ENCODE measurements at places on chromosomes 12 and 14.

DNA sequence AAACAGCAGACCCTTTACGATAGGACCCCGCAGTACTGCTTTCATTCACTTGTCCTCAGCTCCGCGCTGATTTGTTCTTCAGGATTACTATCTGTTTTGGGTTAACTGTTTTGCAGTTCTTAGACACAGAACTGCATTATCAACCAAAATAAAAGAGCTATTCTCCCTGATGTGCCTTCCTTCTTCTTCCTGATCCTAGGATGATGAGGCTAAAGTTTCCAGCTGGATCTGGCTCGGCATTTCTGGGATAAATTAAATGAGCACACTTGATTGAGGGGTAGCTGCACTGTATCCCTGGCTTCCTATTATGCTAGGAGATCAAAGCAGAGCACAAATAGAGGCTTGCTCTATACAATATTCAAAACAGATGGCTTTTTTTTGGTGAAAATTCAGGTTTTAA, 165.7 kb downstream of the FBXL14 start:
- no peak for DNase-seq

DNA sequence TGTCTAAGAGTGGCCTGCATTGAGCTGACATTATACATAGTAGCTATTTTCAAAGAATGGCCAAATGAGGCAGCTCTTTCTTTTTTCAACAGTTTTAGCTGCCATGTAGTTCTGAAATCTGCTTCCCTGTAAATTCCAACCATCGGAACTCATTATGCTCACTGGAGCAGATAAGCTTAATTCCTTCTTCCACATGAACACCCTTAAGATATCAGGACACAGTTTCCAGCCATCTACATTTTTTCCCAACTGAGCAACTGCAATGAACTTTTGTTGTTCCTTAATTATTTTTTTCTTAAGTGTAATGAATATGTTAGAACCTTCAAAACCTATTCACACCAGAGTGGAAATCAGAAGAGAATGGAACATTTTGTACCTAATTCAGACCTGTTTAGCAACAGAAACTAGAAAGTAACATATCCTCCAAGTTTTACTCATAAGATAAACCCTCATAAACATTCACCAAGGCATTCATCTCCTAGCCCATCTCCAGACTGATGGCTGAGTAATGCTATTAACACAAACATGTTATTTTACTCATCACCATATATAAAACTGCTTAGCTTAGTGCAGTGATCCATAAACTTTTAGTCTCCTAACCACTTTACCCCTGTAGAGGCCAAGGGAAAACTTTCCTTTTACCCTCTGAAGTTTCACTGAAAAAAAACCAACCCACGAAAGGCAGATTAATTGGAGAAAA, 296.1 kb upstream of the SYT1 start:
- no peak for DNase-seq

DNA sequence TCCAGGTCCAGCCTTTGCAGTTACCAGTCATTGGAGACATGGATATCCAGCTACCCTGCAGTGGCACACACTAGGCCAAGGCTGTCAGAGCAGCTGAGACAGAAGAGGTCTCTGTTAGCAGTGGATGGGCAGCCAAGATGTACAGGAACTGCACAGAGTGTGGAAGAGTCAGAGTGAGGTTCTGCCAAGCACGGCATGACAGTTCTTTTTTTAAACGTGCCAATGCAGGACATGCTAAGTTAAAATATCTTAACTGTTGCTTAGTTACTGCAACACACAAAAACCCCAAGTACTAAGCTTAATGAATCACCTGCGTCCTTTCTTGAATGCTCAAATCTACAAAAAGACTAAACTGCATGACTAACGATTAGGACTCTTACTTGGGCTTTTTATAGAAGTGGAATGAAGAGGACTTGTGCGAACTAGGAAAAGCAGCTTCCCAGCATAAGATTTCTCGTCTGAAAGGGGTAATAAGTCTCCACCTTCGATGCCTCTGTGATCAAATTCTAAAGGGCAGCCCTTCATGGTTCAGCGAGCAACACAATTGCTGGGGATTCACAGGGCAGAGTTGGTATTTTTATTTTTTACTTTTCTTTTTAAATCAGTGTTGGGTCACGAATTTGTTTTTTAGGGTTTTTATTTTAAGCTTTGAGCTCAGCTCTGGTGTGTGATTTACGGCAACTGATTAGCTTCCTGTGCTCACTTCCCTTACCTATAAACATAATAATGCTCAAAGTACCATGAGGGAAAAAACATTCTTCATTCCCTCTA, 20.6 kb downstream of the MAPK1IP1L start:
- no peak for DNase-seq

GRCh38 chr14:105093431-105094192, 28.4 kb upstream of the GPR132 start:
- DNase-seq = no peak

DNA sequence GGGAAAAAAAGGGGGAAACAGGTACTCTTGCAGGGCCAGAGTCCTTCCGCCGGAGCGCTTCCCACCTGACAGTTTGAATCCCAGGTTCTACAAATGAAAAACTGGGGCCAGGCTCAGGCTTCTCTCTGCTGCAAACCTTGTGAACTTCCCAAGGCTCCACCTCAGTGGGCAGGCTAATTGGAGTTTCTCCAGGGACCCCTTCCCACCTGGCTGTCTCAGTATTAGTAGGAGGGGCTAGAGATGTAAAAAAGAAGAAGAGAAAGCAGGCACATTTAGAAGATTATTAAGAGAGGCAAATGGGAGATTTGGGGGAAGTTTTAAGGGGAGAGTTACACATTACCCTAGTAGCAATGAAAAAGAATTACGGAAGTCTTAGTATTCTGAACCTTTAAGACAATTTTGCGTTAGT, 20.0 kb upstream of the CLEC2D start:
- DNase-seq = no peak

DNA sequence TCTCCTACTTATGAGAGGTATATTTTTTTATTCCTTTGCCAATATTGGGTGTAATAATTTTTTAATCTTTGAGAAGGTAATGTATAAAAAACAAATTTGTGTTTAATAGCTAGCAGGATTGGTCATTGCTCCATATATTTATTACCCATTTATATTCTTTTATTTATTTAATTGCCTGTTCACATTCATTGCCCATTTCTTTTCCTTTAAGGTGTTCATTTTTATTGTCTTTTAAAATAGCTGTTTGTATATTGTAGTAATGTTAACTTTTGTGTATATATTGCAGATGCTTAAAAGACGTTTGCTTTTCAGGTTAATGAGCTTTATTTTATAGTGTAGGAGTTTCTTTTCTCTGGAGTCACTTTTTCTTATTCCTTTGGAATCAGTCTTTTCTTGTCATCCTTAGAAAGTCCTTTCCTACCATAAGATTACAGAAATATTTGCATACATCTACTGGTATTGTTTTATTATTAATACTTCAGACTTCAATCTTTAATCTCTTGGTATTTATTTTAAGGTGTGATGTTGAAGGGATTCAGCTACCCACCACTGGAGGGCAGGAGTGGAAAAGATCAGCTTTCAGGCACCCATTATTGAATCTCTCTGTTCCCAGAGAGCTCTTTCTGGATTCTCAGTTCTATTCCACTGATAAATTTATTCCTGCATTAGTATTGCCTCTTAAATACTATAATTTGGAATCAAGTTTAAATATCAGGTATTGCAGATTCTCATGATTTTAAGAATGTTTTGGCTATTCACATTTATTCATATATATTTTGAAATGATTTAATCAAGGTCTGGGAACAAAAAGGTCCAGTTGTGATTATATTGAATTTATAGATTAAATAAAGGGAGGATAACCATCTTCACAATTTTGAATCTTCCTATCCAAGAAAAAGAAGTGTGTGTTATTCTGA, 17.3 kb downstream of the PPM1A start:
- DNase-seq = no peak

GRCh38 chr12:93449277-93449676, 7.5 kb upstream of the UBE2N start:
- no peak for DNase-seq

DNA sequence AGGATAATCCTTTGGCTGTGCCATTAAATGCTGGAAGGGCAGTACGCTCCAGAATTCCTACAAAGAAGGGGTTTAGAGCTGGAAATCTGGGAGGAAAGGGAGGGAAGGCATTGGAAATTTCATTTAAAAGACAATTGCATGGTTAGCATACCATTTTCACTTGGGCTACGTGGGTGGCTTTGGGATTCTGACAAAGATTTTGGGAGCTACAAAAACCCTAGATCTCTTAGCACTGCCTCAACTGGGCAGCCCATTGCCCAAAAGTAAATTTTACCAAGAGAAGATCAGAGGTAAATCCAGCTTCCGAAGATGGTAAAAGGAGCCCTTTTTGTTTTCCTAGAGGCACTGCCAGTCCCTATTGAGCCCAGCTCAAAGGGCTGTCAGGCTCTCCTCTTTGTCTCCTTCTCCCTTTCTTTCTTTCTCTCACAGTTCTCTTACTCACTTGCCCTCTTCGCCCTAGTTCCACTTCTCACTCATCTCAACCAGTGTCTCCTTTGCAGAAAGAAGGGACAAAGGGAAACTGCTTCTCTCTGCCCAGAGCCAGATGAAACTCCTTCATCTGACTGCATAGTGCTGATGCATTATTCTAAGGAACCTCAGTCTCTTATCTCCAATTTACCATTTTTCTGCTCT, 125.4 kb upstream of the PLEKHA5 start:
- no peak for DNase-seq

DNA sequence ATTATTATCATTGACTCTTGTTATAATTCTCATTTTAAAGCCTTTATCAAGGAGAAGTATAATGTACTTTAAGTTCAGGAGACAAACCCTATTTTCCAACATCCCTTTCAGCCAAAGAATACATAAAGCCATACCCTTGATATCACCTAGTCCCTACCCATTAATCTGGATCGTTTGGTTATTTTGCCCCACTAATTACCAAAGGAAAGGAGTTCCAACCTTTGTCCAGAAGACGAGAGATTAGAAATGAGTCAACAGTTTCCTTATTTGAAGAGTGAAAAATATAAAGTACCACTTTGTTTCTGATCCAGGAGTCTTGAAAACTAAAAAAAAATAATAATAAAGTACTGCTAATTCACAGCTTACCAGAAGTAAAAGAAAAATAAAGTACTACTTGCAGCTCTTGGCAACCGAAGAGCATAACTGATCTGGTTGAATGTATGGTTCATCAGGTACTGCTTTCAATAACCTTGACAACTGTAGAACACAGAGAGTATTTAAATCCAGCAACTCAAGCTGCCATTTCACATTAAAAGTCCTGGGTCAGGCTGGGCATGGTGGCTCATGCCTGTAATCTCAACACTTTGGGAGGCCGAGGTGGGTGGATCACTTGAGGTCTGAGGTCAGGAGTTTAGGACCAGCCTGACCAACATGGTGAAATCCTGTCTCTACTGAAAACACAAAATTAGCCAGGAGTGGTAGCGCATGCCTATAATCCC, 33.7 kb downstream of the LIMA1 start:
- DNase-seq = no peak

- DNase-seq = no peak
Observed at GRCh38 chr14:69316449-69317101, 56.6 kb downstream of the GALNT16 start.

- DNase-seq = no peak
Observed at GRCh38 chr12:116590561-116590960, 31.4 kb downstream of the MAP1LC3B2 start.

GRCh38 chr12:67096533-67097318, 172.4 kb upstream of the CAND1 start:
- DNase-seq = no peak

GRCh38 chr14:70186900-70187451, 1.8 kb downstream of the SLC8A3 start:
- no peak for DNase-seq

GRCh38 chr12:104662203-104662602, 205.5 kb downstream of the CHST11 start:
- no peak for DNase-seq

DNA sequence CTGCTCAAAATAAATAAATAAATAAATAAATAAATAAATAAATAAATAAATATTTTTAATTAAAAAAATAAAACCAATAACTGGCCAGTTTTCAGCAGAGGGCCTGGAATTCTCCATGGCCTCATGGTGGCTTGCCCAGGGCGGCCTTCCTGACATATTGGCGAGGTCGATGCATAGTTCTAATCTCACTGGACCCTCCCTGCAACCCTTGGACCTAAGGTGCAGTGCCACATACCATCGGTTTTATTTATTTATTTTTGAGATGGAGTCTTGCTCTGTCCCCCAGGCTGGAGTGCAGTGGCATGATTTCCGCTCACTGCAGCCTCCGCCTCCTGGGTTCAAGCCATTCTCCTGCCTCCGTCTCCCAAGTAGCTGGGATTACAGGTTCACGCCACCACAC, 3.9 kb upstream of the VSIG10 start:
- no peak for DNase-seq

- no peak for DNase-seq
Observed at GRCh38 chr12:56321027-56321426, 5.2 kb upstream of the CNPY2 start.

- no peak for DNase-seq
Observed at GRCh38 chr14:98183556-98183955, 1088.4 kb downstream of the BCL11B start.

DNA sequence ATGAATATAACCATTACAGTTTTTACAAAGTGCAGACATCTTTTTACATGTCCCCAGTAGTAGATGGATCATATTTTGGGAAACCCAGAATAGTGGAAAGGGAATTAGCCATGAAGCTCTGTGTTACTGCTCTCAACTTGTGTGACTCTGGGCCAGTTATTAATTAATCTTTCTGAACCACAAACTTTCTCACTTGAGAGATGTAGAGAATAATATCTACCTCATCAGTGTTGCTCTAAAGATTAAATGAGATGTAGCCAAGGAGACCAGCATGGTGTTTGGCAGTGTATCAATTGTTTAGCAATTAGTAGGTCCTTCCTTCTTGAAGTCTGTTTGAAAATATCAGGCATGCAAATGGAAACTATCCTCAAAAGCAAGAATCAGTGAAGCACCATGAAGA, 169.2 kb downstream of the TMTC2 start:
- DNase-seq = no peak

- DNase-seq = no peak
Observed at GRCh38 chr12:27575762-27576118, 51.7 kb downstream of the PPFIBP1 start.

DNA sequence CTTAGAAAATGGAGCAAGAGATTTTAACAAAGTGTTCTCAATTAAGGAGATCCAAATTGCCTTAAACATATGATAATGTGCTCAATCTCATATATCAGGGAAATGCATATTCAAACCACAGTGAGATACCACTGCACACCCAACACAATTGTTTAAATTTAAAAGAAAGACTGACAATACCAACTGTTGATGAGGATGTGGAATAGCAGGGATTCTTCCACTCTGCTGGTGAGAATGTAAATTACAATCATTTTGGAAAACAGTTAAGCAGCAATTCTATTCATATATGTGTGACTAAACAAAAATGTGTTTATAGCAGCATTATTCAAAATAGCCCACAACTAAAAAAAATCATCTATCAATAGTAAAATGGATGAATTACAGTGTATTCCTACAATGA, 144.2 kb downstream of the KICS2 start:
- DNase-seq = no peak
